H1 (cell line): ENCODE measurements at places on chromosomes 5 and 9. TPM values are rescaled to one million over a fixed set of nuclear protein-coding genes. Genes with fewer than 3 reads are reported as not detected.

- H3K4me1 ChIP-seq = peaks cover 12% of the 10 kb centered on the region
- no peak overlapping the region for H3K27ac ChIP-seq
- H3K4me3 ChIP-seq = no peak overlapping the region
- no peaks in the 10 kb centered on the region for H3K36me3 ChIP-seq
- DNase-seq = no peak
These were observed 14.5 kb downstream of the SH2D3C start for GRCh38 chr9:127763918-127764384.

The DPYSL3 gene
- 385 and 387 TPM in 2 replicates for total RNA-seq

The SLC36A2 gene
- total RNA-seq = not detected in 2 replicates

The ADAMTSL2 gene
- 0.69 and 0.74 TPM in 2 replicates for total RNA-seq
